ENCODE measurements at places on chromosomes 5 and 9. TPM values are rescaled to one million over a fixed set of nuclear protein-coding genes. Genes with fewer than 3 reads are reported as not detected.

The ANGPTL2 gene
- total RNA-seq = not detected

The FAT2 gene
- total RNA-seq = not detected

The ARL14EPL gene
- not detected for total RNA-seq

The PTCH1 gene
- 5.0 TPM for total RNA-seq

The SOHLH1 gene
- not detected for total RNA-seq

The SH3RF2 gene
- not detected for total RNA-seq

The MXD3 gene
- total RNA-seq = 96.9 TPM

The ENTPD2 gene
- 0.34 TPM for total RNA-seq

GRCh38 chr9:124267271-124267807, 9.6 kb downstream of the NEK6 start:
- peaks cover 4% of the 10 kb centered on the region for H3K36me3 ChIP-seq
- H3K4me1 ChIP-seq = peaks cover 24% of the 10 kb centered on the region
- no peak for DNase-seq
- H3K4me3 ChIP-seq = no peak overlapping the region
- H3K27me3 ChIP-seq = peaks cover 2% of the 10 kb centered on the region
- no peak overlapping the region for H3K27ac ChIP-seq

DNA sequence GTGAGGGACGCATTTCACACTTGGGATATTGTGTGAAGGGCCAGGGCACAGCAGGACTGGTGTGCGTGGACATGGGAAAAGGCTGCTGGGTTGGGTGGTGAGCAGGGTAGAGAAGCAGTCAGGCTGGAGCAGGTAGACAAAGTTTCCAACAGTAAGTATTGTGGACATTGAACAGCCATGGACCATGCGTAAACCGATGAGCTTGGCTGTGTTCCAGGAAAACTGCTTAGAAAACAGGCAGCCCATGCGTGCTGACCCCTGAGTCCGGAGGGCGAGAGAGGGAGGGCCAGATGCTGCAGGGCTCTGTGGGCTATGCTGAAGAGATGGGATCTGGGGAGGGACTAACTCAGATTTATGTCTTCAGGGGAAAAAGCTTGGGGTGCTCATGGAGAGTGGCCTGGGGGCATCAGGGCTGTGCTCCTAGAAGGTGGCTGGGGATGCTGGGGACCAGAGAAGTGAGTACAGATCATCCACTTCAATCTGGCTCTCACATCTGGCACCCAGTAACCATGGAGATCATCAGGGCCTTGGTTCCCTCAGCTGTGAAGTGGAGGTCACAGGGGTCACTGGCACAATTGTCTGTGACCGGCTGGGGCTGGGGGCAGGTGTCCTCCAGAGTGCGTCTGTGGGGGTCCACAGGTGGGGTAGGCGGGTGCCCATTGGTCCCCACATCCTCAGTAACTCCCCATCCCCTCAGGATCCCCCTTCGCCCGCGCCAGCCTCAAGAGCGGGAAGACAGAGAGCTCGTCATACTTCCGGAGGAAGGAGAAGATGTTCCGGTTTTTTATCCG, 93.3 kb downstream of the CACNA1B start:
- no peak overlapping the region for H3K4me3 ChIP-seq
- H3K36me3 ChIP-seq = no peaks in the 10 kb centered on the region
- no peaks in the 10 kb centered on the region for H3K27me3 ChIP-seq
- H3K27ac ChIP-seq = no peak overlapping the region

DNA sequence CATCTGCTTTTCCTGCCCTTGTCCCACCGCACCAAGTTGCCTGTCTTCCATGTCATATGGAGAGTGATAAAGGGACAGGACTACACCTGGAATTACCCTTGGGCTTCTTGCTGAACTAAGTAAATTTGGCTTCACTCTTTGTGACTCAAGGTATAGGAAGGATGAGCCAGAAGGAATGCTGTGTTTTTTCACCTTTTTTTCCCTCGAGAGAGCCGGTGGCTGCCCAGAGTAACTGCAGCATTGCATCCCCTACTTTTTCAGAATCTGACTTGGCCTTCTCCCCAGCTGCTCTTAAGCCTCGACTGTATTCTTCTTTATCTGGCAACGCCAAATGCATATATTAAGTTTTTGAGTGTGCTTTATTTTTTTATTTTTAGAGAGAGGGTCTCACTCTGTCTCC, 38.4 kb downstream of the RCL1 start:
- H3K4me1 ChIP-seq = peaks cover 3% of the 10 kb centered on the region
- no peak for DNase-seq
- H3K4me3 ChIP-seq = no peak overlapping the region
- peaks cover 39% of the 10 kb centered on the region for H3K36me3 ChIP-seq

DNA sequence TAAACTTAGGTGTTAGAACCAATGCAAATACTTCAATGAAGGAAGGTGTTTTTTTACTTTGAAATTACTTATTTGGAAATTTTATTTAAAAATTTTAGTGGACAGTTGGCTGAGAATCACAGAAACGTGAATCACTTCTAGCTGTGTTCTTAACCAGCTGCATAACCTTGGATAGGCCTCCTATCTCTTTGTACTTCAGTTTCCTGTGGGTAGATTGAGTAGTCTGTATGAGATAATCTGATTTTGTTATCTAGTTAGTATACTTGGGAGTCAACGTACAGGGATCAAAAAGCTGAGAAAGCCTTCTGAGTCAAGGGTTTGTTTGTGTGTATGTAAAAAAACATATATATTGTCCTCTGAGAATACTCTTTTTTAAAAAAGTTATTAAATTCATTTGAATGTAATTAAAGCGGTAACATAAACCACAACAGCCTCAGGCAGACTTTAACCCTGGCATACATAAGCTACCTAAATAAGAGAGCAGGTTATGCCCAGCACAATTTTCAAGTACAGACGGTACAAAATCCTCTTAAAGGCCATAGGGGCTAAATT, 38.1 kb upstream of the ZCCHC7 start:
- peaks cover 34% of the 10 kb centered on the region for H3K36me3 ChIP-seq
- H3K4me3 ChIP-seq = no peak overlapping the region
- no peak for DNase-seq
- H3K27me3 ChIP-seq = peaks cover 3% of the 10 kb centered on the region
- peaks cover 42% of the 10 kb centered on the region for H3K4me1 ChIP-seq

DNA sequence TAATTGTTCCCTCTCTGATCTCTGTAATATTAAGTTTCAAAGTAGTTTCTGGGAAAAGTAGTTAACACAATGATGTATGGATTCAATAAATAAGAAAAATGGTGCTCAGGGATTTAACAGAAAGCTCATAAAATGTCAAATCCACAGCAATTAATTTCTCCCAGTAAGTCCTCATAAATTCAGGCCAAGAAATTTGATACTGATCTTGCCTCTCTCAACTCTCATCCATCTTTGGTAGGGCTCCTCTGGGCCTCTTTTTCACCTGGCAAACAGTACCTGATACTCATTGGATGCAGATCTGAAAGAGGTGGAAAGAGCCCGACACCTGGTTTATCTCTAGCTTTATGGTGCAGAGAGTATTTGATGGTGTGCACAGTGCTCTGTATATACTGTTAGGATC, 106.1 kb downstream of the STK32A start:
- H3K27ac ChIP-seq = no peak overlapping the region
- H3K27me3 ChIP-seq = no peaks in the 10 kb centered on the region
- no peak overlapping the region for H3K4me3 ChIP-seq
- DNase-seq = no peak
- H3K36me3 ChIP-seq = no peaks in the 10 kb centered on the region

- no peaks in the 10 kb centered on the region for H3K27me3 ChIP-seq
- no peak overlapping the region for H3K27ac ChIP-seq
- DNase-seq = no peak
- peaks cover 88% of the 10 kb centered on the region for H3K36me3 ChIP-seq
- no peak overlapping the region for H3K4me3 ChIP-seq
Observed at GRCh38 chr9:89345476-89345875, 27.2 kb downstream of the SECISBP2 start.

DNA sequence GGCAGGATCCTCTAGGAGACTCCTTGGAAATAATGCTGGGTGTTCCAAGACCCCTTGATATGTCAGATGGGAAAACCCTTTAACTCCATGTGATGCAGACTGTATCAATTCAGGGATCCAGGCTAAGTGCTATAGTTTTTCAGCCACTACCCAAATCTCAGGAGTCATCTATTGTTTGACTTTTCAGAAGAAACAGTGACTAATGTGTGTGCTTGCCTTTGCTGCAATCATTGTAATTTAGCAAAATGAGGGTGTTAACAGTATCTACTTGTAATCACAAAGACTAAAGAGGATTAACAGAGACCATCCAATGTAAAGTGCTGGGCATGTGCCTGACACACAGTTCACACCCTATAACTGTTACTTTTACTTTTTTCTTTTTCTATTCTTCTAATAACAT, 309.6 kb upstream of the RFX3 start:
- no peaks in the 10 kb centered on the region for H3K36me3 ChIP-seq
- no peak for DNase-seq
- no peak overlapping the region for H3K4me3 ChIP-seq
- H3K4me1 ChIP-seq = no peaks in the 10 kb centered on the region
- H3K27me3 ChIP-seq = peaks cover 2% of the 10 kb centered on the region

GRCh38 chr5:145636371-145636770, 198.8 kb downstream of the PRELID2 start:
- no peak overlapping the region for H3K4me3 ChIP-seq
- H3K27ac ChIP-seq = no peak overlapping the region
- H3K4me1 ChIP-seq = no peaks in the 10 kb centered on the region
- H3K27me3 ChIP-seq = no peaks in the 10 kb centered on the region
- no peaks in the 10 kb centered on the region for H3K36me3 ChIP-seq

DNA sequence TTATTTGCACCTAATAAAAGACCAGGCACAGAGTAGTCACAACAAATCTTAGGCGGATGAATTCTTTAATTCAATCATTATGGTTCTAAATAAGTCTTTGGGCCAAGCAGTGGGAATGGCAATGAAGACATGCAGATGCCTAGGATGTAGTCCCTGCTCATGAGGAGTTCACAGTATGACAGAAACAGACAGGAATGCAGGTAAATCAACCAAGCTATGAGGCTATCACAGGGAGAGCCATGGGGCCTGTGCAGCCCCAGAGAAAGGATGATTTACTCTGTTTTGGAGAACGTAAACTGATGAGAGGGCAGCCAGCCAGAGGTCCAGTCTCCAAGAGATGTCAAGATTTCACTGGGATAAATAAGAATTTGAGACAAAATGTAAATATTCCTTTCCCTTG, 129.4 kb downstream of the TRIM32 start:
- DNase-seq = no peak
- H3K4me1 ChIP-seq = no peaks in the 10 kb centered on the region
- peaks cover 3% of the 10 kb centered on the region for H3K27me3 ChIP-seq
- H3K4me3 ChIP-seq = no peak overlapping the region

GRCh38 chr5:10358999-10359398, 5.5 kb downstream of the MARCHF6 start:
- DNase-seq = no peak
- peaks cover 25% of the 10 kb centered on the region for H3K4me1 ChIP-seq
- H3K27me3 ChIP-seq = no peaks in the 10 kb centered on the region
- peaks cover 2% of the 10 kb centered on the region for H3K36me3 ChIP-seq
- H3K4me3 ChIP-seq = no peak overlapping the region

DNA sequence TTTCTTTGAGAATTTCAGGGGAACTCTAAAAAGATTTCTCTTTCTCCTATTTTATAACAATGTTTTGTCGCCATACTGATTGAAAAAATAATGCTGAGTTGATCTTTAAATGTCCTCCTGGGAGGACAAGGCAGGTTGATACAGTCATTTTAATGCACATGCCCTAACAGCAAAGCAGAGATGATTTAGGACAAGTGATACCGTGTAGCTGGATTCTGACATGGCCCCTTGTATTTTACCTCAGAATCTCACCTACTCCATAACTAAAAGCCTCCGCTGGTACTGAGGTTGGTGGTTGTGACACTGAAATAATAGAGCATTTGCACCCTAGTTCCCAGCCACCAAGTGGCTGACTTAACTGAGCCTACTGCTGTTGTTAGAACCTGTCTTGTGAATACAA, 811 bp upstream of the LRRTM2 start:
- H3K27ac ChIP-seq = no peak overlapping the region
- H3K36me3 ChIP-seq = no peaks in the 10 kb centered on the region
- H3K27me3 ChIP-seq = peaks cover 34% of the 10 kb centered on the region
- DNase-seq = no peak

- H3K4me3 ChIP-seq = no peak overlapping the region
- H3K36me3 ChIP-seq = no peaks in the 10 kb centered on the region
- DNase-seq = no peak
- no peak overlapping the region for H3K27ac ChIP-seq
Observed at GRCh38 chr5:168152660-168153059, 138.8 kb upstream of the WWC1 start.

DNA sequence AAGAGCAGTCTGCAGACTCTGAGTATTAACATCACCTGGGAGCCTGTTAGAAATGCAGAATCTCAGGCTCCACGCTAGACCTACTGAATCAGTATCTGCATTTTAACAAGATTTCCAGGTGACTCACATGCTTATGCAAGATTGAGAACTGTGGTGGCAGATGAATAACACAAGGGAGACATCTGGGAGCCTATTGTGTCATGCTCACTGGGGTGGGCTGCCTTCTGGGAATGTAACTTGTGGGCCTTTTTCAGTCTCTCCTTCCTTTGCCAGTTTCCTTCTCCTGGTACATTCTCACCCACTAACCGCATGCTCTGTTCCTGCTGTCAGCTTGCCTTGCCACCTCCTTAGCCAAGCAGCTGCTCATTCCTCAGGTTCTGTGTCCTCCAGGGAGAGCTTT, 176.6 kb upstream of the C9orf72 start:
- DNase-seq = no peak
- no peak overlapping the region for H3K27ac ChIP-seq
- peaks cover 8% of the 10 kb centered on the region for H3K27me3 ChIP-seq
- no peaks in the 10 kb centered on the region for H3K36me3 ChIP-seq

DNA sequence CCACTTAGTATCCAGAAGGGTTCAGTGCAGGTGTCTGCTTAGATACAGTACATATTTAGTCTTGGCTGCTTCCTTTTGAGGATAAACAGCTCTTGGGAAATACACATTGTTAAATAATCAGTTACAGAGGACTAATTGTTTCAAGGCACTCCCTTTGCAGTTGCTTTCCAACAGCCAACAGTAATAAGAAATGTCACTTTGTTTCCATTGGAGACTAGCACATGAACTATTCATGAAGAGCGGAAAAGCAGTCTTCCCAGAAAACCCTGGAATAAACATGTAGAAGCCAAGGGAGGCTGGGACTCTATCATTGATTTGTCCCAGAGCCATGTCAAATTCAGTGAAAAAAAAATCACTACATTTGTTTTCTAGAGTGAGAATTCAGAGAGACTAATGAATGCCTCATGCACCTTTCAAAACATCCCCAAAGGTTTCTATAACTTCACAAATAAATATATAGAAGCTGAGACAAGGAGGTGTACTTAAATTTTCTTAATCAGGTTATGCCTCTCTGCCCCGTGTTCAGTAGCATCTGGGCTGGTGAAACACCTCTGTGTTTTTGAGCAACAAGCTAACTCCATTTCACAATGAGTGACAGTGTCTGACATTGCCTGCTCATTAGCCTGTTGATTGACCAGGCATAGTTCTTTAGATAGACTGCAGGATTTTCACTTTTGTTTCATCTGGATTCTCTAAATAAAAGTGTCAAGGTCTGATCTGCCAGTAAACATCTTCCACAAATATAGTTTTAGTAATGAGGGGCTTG, 271.5 kb downstream of the ARRDC3 start:
- H3K27me3 ChIP-seq = peaks cover 9% of the 10 kb centered on the region
- H3K27ac ChIP-seq = no peak overlapping the region
- no peak overlapping the region for H3K4me3 ChIP-seq

DNA sequence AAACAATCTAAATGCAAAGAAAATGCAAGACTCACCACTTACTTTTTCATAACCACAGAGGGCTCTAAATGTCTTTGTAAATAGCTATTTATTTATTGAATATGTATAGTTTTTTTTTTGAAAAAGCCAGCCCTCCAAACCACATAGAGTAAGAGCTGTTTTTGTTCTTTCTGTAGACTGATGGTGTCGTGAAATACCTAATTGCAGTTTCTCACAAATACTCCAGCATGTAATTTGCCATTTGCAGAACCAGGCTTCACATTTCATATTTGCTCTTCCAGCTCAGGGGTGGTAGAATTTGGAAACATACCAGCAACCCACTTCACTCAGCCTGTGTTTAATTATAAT, 159.8 kb downstream of the TMC1 start:
- no peak for DNase-seq
- no peak overlapping the region for H3K27ac ChIP-seq
- H3K4me1 ChIP-seq = no peaks in the 10 kb centered on the region
- no peaks in the 10 kb centered on the region for H3K36me3 ChIP-seq
- H3K4me3 ChIP-seq = no peak overlapping the region

Measured in activated CD8-positive, alpha-beta T cell treated with anti-CD3 and anti-CD28 coated beads, Interleukin-2, amount 10 ng/mL, durations not matched to agents 7 days and 5 days (primary cell).